ENCODE measurements at places on chromosomes 6 and 20.

GRCh38 chr6:3119040-3119723 lies 671 bp downstream of the BPHL start:
- no peak for DNase-seq

GRCh38 chr6:73028893-73029450 lies 196.3 kb downstream of the KHDC1L start:
- no peak for DNase-seq

GRCh38 chr20:1465470-1466210 lies 1.0 kb downstream of the NSFL1C start:
- no peak for DNase-seq

DNA sequence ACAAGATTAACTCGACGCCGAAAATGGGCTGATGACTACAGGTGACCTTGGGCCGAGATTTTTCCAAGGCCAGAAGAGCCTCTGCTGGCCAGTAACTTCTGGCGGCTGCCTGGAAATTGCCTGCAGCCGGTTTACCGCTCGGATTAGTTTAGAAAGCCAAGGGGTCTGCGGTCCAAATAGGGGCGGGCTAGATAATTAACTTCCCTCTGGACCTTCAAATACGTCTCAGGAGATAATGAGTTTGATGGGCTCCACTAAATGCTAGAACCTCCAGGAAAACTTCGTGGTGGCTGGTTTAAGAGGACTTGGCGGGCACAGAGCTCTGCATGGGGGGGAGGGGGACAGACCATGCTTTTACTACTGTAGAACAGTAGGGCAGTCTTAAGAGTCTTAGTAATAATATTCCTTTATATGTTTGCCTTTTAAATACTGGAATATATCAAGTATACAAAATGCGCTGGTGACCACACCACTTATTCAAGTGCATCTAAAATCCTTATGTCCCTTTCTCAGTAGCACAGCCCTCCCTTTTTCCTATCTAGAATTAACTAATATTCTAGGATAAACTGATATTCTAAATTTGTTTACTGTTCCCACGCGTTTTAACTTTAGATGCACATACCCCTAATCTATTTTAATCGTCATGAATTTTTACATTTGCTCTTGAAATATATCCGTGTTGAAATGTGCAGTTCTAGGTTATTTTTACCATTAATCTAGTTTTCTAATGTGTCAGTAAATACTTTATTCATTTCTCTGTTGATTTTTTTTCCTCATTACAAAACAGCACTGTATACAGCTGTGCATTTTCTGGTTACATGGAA lies 107.5 kb upstream of the PRSS16 start:
- peak; percentile 54 for DNase-seq

Data from A673 (cell line).